Left ventricle myocardium inferior (tissue), 1 donor: ENCODE measurements at places on chromosomes 4 and X.

- DNase-seq, result no peak
Observed at GRCh38 chr4:72953571-72953970, 115.9 kb downstream of the COX18 start.

- DNase-seq, result no peak
Observed at GRCh38 chr4:110823251-110823650, 200.4 kb upstream of the PITX2 start.

GRCh38 chr4:125849869-125850268 lies 535.1 kb downstream of the FAT4 start:
- DNase-seq, result no peak

DNA sequence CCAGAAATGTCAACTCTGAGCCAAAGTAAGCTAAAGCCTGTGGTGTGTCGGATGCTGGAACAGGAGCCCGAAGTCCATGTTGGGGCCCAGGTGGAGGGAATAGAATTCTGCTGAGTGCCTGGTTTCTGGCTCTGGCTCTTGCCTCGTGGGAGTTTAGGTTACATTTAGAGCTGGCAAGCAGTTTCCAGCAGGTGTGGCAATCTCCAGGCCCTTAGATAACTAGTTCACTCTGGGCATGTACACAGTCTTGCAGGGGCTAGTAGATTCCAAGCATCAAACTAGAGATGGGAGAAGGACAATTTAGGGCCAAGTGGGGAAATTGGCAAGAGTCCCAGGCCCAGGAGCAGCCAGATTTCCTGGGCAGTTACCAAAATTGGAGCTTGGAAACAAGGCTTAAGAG lies 56.3 kb upstream of the STOX2 start:
- no peak for DNase-seq

DNA sequence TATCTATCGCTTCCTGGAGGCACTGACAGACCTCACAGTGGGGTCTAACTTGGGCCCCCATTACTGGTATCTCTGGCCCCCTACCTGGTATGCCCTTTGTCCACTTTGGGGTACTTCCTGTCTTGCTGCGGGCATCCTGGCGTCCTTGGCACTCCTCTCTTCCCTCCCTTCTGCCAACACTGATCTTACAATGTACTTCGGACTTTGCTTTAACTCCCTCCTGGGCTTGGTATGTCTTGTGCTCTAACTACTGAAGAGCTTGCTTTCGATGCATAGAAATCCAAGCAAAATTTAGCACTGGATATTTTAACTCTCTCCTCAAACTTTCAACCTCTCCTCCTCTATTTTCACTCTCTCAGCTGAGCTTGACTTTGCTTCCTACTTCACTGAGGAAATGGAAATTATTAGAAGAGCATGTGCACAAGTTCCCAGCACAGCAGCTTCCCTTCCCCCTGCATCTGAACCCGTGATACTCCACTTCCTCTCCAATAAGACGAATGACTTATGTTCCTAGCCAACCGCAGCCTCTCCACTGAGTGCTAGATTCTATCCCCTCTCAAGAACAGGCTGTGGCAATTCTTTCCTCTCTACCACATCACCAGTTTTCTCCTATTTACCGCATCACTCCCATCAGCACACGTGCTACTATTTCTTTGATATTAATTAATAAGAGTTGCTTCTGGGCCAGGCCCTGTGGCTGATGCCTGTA lies 52.9 kb downstream of the SUPT20HL2 start:
- DNase-seq, result no peak

GRCh38 chr4:80144676-80145470 lies 52.4 kb upstream of the PRDM8 start:
- DNase-seq, result no peak

DNA sequence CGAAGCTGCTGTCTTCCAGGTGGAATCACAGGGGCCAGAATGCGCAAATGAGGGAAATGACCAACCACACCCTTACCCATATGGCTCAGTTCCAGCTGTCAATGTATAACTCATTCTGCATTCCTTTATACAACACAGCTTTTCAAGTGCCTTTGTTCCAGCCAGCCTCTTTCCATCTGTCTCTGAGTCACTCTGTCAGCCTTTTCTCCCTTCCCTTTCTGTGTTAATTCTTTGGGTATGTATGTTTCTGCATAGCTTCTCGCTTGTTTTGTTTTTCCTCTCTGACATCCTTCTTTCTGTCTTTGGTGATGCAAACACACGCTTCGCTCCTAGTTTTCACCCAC lies 54.5 kb downstream of the RS1 start:
- no peak for DNase-seq

- DNase-seq, result no peak
Observed at GRCh38 chr4:38030023-38030422, 69.8 kb downstream of the PTTG2 start.

GRCh38 chr4:3819210-3819919 lies 53.2 kb downstream of the ADRA2C start:
- no peak for DNase-seq

DNA sequence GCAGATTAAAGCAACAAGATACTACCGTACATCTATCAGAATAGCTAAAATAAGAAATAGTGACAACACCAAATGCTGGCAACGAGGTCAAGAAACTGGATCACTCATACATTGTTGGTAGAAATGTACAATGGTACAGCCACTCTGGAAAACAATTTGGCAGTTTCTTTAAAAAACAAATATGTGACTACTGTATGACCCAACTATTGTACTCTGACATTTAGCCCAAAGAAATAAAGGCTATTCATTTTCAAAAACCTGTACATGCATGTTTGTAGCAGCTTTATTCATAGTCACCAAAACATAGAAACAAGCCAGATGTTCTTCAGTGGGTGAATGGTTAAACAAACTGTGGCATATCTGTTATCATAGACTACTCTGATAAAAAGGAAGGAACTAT lies 8.2 kb downstream of the CLCN3 start:
- no peak for DNase-seq

DNA sequence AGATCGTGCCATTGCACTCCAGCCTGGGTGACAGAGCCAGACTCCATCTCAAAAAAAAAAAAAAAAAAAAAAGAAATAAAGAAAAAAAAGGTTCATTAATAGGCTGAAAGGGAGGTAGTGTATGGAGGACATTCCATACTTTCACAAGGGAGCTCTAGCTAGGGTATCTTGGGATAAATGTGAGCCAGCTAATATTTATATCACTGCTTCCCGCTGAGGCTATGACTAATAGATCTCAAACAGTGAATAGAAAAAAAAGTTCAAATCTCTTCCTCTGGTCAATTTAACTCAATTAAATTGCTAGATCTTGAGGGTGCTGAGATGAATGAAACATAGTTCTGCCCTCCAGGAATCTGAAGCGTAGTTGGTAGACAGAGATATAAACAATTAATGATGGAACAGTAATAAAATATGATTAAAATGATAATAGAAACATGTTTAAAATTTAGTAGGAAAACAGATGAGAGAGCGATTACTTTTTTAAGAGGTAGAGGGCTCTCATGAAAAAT lies 55.7 kb upstream of the SHISA3 start:
- no peak for DNase-seq

GRCh38 chr4:31298737-31299136 lies 578.6 kb downstream of the PCDH7 start:
- DNase-seq, result no peak

GRCh38 chr4:174505892-174506291 lies 16.4 kb downstream of the HPGD start:
- no peak for DNase-seq

GRCh38 chr4:53986062-53986461 lies 78.3 kb downstream of the CHIC2 start:
- DNase-seq, result no peak

- no peak for DNase-seq
Observed at GRCh38 chr4:164890691-164891090, 13.7 kb downstream of the APELA start.

DNA sequence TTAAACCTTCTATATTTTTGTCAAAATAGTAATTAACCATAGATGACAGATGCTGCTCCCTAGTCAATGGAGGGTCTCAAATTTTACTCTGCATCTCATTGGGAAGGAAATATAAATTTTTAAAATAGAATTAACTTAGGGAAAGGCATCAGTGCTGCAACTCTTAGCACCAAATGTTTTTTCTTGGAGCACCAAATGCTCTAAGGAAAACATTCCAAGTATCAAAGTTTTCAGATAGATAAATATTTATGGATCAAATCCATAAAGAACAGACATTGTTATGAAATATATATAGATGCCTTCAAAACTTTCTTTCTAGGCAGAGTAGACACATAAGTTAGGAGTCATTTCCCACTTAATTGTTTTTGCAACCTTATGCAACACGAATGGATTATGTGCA lies 168.7 kb downstream of the ANTXR2 start:
- no peak for DNase-seq

DNA sequence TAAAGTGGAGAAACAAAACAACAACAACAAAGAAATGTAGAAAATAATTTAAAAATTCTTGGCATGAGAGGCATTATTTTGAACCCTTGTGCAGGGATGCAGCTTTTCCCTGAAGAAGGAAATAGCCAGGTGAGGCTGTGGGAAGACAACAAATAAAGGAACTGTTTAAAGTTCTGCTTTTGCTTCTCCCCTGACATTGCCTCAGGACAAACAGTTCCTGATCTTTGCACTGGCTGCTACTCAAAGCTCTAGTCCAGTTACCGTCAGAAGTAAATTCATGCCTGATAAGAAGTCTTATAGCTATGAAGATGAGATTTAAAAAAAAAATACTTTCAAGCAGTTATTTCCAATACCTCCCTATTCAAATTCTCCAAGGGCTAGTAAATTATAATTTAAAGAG lies 233.8 kb downstream of the IL15 start:
- no peak for DNase-seq

DNA sequence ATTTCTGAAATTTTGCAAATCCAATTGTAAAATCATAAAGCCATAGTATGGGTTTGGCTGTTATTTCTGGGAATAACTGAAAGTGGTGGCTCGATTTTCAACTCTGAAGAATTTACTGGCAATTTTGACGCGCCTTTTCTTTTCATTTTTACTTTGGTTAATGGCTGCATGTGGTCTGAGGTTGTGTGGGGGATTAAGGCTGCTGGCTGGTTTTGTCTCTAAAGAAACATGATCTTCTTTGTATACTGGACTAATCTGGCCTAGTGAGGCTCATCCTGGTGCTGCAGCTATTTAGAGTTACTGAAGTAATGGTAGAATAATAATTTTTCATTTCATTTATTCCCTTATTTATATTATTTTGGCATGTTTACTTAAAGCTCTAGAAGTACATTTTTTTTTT lies 164.0 kb downstream of the RNF150 start:
- DNase-seq, result no peak

- no peak for DNase-seq
Observed at GRCh38 chr4:189204616-189205015, 736.1 kb upstream of the FRG1 start.

GRCh38 chr4:152247271-152247975 lies 288.5 kb downstream of the FBXW7 start:
- peak; percentile 48 for DNase-seq

DNA sequence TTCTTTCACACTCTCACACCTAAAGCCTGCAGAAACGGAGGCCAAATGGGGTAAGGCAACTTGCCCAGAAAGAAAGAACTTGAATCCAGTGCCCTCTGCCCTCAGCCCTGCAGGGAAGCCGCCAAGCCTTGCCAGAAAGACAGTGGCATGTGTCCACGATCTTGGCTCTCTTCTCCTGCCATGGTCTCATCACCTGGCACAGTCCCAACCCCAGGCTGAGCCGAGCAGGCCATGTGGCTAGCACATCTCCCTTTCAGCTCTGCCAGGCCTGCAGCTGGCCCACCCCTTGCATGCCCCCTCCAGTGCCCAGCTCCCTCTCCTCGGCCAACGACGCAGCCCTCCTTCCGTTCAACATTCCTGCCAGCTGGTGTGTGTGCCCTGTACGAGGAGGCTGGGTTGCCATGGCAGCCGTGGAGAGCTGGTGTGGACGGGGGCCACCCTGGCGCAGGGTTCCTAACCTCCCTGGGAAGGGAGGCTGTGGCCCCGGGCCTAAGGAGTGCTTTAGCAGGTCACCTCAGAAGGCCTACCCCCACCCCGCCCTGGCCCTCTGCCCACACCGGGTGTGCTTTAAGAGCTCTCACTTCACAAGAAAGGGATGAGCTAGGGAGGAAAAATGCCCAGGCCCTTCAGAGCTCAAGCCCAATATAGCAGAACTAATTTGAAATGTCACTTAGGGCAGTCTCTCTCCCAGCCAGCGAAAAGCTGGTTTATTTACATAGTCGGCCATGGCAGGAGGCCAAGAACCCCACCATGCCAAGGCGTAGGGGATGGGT lies 73.0 kb upstream of the PJA1 start:
- peak; percentile 31 for DNase-seq

- DNase-seq, result peak; percentile 16
Observed at GRCh38 chr4:88158489-88159228, at the start of gene ABCG2. Gene ABCG2, minus strand, starts transcription at chr4:88158639. Its CDS starts 18,644 bp downstream, at chr4:88139995.

- DNase-seq, result no peak
Observed at GRCh38 chrX:14013054-14013453, 16.6 kb downstream of the GEMIN8 start.

GRCh38 chr4:12579172-12579571 lies 905.0 kb downstream of the RAB28 start:
- DNase-seq, result no peak

DNA sequence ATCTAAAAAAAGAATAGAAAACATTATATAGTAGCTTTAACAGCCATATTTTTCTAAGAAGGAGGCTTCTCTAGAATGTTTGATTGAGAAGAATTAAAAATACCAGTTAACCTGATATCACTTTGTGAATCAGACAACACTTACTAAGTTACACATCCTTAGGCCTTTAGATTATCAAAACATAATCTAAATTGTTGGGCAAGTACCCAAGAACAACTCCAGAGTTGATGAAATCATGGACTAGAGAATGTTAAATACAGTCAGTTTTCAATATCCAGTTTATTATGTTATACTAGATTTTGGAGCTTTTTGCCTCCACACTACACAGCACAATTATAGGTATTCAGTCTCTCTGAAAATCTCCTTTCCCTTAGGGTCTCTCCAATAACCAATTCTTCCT lies 39.6 kb downstream of the ARL13A start:
- DNase-seq, result no peak

DNA sequence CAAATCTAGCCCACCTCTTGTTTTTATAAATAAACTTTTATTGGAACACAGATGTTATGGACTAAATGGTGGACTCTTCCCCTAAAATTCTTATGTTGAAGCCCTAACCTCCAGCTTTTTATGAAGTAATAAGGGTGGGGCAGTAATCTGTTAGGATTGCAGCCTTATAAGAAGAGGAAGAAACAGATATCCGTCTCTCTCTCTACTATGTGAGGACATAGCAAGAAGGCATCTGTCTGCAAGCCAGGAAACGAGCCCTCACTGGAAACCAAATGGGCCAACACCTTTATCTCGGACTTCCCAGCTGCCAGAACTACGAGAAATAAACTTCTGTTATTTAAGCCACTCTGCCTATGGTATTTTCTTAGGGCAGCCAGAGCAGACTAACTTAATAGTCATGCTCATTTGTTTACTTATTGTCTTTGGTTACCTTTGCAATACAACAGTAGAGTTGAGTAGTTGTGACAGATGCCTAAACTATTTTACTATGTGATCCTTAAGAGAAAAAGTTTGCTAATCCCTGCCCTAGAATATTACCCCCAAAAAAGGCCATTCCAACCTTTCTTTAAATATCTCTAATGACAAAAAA lies 67.4 kb downstream of the MANBA start:
- DNase-seq, result no peak

DNA sequence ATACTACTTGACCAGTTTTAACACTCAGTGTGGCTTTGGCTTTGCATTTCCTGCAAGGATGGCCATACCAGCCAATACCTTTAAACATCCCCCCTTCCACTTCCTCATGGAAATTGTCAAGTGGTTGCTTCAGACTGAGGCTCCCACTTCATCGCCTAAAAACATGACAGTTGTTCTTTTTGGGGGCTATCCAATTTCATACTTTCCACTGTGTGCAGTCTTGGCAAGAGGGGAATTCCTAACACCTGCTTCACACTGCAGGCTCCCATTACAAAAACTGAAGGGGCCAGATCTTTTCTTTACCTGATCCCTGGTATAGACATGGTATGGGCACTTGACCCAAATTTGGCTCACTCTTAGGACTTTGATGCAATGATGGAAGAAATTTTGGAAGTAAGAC lies 28.5 kb upstream of the TSR2 start:
- no peak for DNase-seq
